ENCODE measurements at places on chromosomes 5 and 9.

DNA sequence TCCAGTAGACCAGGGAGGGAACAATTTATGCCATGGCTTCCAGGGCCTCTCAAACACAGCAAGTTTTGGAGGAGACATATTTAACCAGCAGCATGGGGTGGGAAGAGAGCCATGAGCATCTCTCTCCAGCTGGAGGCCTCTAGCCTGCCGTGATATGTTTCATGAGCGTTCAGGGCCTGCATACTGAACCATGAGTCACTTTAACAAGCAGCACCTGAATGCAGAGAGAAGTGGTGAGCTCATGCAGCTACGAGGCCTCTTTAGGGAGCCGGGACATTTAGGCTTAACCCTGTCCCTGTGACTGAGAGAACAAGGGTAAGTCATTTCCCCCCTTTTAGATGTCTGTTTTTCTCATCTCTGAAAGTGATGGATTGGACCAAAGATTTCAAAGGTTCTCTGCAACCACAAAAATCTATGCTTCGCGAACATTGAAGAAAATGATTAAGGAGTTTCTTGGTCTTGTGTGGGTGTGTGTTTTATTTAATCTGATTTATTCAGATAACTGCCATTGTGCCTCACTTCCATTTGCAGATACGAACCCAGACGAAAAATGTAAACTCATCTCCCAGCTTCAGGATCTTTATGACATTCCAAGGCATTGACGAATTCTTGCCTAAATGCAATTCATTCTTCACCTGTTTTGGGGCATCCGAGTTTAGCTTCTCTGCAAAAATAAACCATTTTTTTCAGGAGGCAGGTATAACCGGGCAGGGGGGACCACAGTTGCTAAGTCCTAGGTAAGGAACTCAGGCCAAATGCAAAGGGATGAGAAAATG is 157.0 kb downstream of the GABBR2 start:
- no peak for DNase-seq

DNA sequence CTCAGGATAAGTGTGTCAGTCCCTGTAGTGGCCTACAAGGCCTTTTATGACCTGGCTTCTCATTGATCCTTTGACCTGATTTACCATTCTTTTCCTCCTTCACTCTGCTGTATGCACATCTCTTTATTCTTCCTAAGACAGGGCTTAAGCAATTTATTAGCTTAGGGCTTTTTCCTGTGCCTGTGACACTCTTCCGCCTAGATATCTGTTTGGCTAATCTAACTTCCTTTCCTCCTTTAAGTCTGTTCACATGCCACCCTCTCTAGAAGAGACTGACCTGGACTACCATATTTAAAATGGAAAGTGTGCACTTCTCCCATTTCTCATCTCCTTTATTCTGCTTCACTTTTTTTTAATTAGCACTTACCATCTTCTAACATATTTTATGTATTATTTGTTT is 29.1 kb downstream of the FOCAD start:
- DNase-seq, result no peak

DNA sequence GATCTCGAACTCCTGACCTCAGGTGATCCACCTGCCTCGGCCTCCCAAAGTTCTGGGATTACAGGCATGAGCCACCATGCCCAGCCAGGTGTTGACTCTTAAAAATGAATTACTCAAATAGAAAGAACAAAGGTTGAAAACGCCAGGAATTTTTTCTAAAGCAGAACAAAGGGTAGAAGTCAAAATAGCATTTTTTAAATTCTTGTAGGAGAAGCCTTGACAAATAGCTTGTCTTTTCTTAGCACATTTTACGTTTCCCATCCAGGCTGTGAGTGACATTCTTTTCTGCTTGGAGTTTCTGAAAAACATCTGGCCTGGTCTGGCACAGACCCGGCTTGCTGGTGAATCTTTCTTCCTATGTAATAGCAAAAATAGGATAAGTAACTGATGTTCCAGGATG is 169.4 kb upstream of the ZNF462 start:
- no peak for DNase-seq

- DNase-seq, result no peak
Observed at GRCh38 chr5:15785531-15785981, 285.6 kb downstream of the FBXL7 start.

GRCh38 chr5:96157077-96157780 is 195.6 kb upstream of the ELL2 start:
- DNase-seq, result no peak

Measured in T-helper 9 cell (primary cell).